H1 (cell line): ENCODE measurements at places on chromosomes 5 and 9. TPM values are rescaled to one million over a fixed set of nuclear protein-coding genes. Genes with fewer than 3 reads are reported as not detected.

ADAMTS2 gene
- total RNA-seq, result 5.2 and 7.3 TPM in 2 replicates

KCNV2 gene
- total RNA-seq, result not detected in 2 replicates

SPATA31D4 gene
- not detected in 2 replicates for total RNA-seq

MGAT4B gene
- 112 and 116 TPM in 2 replicates for total RNA-seq

ZNF618 gene
- 28.5 and 31.4 TPM in 2 replicates for total RNA-seq

GABRG2 gene
- 2.4 and 2.8 TPM in 2 replicates for total RNA-seq

PDE8B gene
- total RNA-seq, result 0.27 and 1.1 TPM in 2 replicates

FCN1 gene
- not detected in 2 replicates for total RNA-seq

FABP6 gene
- total RNA-seq, result 3.6 and 4.8 TPM in 2 replicates

ENHO gene
- total RNA-seq, result 12.2 and 14.1 TPM in 2 replicates

NR2F1 gene
- total RNA-seq, result not detected in 2 replicates

WNT8A gene
- 0.27 TPM in 1 of 2 replicates, not detected in the other for total RNA-seq

CARTPT gene
- not detected in 2 replicates for total RNA-seq

FUBP3 gene
- 70.1 and 76.4 TPM in 2 replicates for total RNA-seq

NUTM2G gene
- 0.25 TPM in 1 of 2 replicates, not detected in the other for total RNA-seq

SLC36A3 gene
- total RNA-seq, result not detected in 2 replicates

PARP8 gene
- 27.6 and 30.6 TPM in 2 replicates for total RNA-seq

LCN15 gene
- total RNA-seq, result 0.47 and 0.61 TPM in 2 replicates

HEMGN gene
- total RNA-seq, result not detected in 2 replicates

IFNA21 gene
- not detected in 2 replicates for total RNA-seq

TMEM38B gene
- total RNA-seq, result 12.4 and 17.5 TPM in 2 replicates

RAB24 gene
- total RNA-seq, result 18.8 and 20.5 TPM in 2 replicates

LSM11 gene
- total RNA-seq, result 3.4 and 3.9 TPM in 2 replicates

SLC36A1 gene
- total RNA-seq, result 6.6 and 9.1 TPM in 2 replicates

QRFP gene
- not detected in 2 replicates for total RNA-seq

TMEM174 gene
- total RNA-seq, result not detected in 2 replicates

PTGER4 gene
- 0.76 and 1.9 TPM in 2 replicates for total RNA-seq

EPB41L4A gene
- total RNA-seq, result 4.6 and 6.1 TPM in 2 replicates

LCN12 gene
- 1.5 and 1.7 TPM in 2 replicates for total RNA-seq

AGXT2 gene
- total RNA-seq, result not detected in 2 replicates

TPPP gene
- 0.65 and 0.93 TPM in 2 replicates for total RNA-seq

GPR150 gene
- total RNA-seq, result not detected in 2 replicates

CCNH gene
- total RNA-seq, result 31.0 and 38.2 TPM in 2 replicates

SPINK14 gene
- not detected in 2 replicates for total RNA-seq

TAS2R1 gene
- not detected in 2 replicates for total RNA-seq

SPAAR gene
- total RNA-seq, result not detected in 2 replicates

DMRT3 gene
- not detected in 2 replicates for total RNA-seq

TLX3 gene
- total RNA-seq, result not detected in 2 replicates

DBH gene
- 0.29 TPM in 1 of 2 replicates, not detected in the other for total RNA-seq

DND1 gene
- 0.41 and 0.84 TPM in 2 replicates for total RNA-seq

SPINK5 gene
- total RNA-seq, result 2.0 and 2.2 TPM in 2 replicates

GRAMD2B gene
- 9.4 and 11.7 TPM in 2 replicates for total RNA-seq

PCDHGC5 gene
- total RNA-seq, result 0.78 and 1.1 TPM in 2 replicates

ZDHHC11B gene
- total RNA-seq, result 1.9 and 2.5 TPM in 2 replicates

SLC34A1 gene
- not detected in 2 replicates for total RNA-seq

TMEM232 gene
- 1.3 and 1.6 TPM in 2 replicates for total RNA-seq

SYNPO gene
- total RNA-seq, result 1.9 and 2.3 TPM in 2 replicates

LCP2 gene
- total RNA-seq, result 0.26 and 0.42 TPM in 2 replicates

TRAF1 gene
- total RNA-seq, result 1.5 and 1.6 TPM in 2 replicates

DCP2 gene
- 162 and 173 TPM in 2 replicates for total RNA-seq
